Progenitor cell of endocrine pancreas (in vitro differentiated cells): ENCODE measurements at places on chromosomes 2 and 18.

GRCh38 chr18:48017635-48018034 lies 87.2 kb upstream of the SMAD2 start:
- H3K4me1 ChIP-seq: peaks cover 3% of the 10 kb centered on the region
- H3K27me3 ChIP-seq: peaks cover 20% of the 10 kb centered on the region
- DNase-seq: no peak
- H3K27ac ChIP-seq: no peak overlapping the region
- H3K36me3 ChIP-seq: no peaks in the 10 kb centered on the region
- H3K4me3 ChIP-seq: no peak overlapping the region

GRCh38 chr2:236165842-236166795 lies 2.1 kb downstream of the GBX2 start:
- H3K4me1 ChIP-seq: peaks cover 7% of the 10 kb centered on the region
- H3K27ac ChIP-seq: no peak overlapping the region
- DNase-seq: no peak
- H3K36me3 ChIP-seq: no peaks in the 10 kb centered on the region
- peak overlapping the region; percentile 42 for H3K4me3 ChIP-seq

- H3K27me3 ChIP-seq: no peaks in the 10 kb centered on the region
- H3K27ac ChIP-seq: peak within 1 kb of the TSS; percentile 95
- peaks cover 32% of the 10 kb centered on the region for H3K4me1 ChIP-seq
Measured at GRCh38 chr2:187554011-187554703, at the start of gene TFPI. Gene TFPI (minus strand): TSS chr2:187554435. CDS start chr2:187503768, 50,667 bp downstream.

- H3K4me3 ChIP-seq: no peak overlapping the region
- no peak for DNase-seq
- no peaks in the 10 kb centered on the region for H3K4me1 ChIP-seq
- H3K27me3 ChIP-seq: no peaks in the 10 kb centered on the region
- no peak overlapping the region for H3K27ac ChIP-seq
Measured at GRCh38 chr18:8107426-8107825, 501.8 kb upstream of the RAB12 start.

- H3K36me3 ChIP-seq: peaks cover 5% of the 10 kb centered on the region
- peak overlapping the region; percentile 84 for H3K27ac ChIP-seq
- no peak for DNase-seq
Measured at GRCh38 chr2:43086451-43087221, 139.8 kb downstream of the ZFP36L2 start.

- no peak for DNase-seq
- H3K27me3 ChIP-seq: no peaks in the 10 kb centered on the region
- H3K36me3 ChIP-seq: no peaks in the 10 kb centered on the region
- no peaks in the 10 kb centered on the region for H3K4me1 ChIP-seq
- H3K27ac ChIP-seq: no peak overlapping the region
- no peak overlapping the region for H3K4me3 ChIP-seq
Measured at GRCh38 chr2:198782734-198783133, 675.0 kb downstream of the SATB2 start.

GRCh38 chr2:188395903-188396689 lies 104.4 kb downstream of the GULP1 start:
- H3K27ac ChIP-seq: peak overlapping the region; percentile 80
- no peak for DNase-seq
- H3K36me3 ChIP-seq: peaks cover 8% of the 10 kb centered on the region

DNA sequence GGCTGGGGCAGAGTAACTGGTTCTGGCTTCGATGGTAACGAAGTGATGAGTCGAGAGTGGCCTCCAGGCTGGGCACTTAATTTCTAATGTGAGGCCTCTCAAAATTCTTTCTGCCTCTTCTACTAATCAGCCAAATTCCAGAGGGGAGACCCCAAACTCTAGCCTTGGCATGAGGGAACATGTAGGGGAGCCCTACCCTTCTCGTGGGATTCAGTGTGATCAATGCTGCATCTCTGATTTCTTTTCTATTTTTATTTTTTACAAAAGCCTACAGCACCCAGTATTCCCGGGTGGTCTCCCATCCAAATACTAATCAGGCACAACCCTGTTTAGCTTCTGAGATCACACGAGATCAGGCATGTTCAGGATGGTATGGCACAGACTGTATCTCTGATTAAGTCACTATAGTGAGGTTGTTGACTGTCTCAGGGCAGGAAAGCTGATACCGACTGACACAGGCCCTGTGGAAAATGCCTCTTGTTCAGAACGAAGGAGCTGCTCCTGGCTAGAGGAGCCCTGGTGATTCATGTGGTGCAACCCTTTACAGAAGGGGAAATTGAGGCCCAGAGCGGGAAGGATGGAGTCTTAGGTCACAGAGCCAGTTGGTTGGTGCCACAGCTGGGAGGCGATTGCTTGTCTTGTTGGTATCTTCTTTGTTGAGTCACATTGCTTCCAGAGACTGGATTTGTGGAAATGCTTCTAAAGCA lies 126.3 kb upstream of the HS6ST1 start:
- peaks cover 19% of the 10 kb centered on the region for H3K27me3 ChIP-seq
- no peak for DNase-seq
- no peak overlapping the region for H3K27ac ChIP-seq
- peaks cover 17% of the 10 kb centered on the region for H3K4me1 ChIP-seq

- peaks cover 7% of the 10 kb centered on the region for H3K36me3 ChIP-seq
- no peak overlapping the region for H3K4me3 ChIP-seq
- H3K27me3 ChIP-seq: peaks cover 3% of the 10 kb centered on the region
- H3K4me1 ChIP-seq: peaks cover 13% of the 10 kb centered on the region
- DNase-seq: no peak
- H3K27ac ChIP-seq: no peak overlapping the region
Measured at GRCh38 chr18:59500765-59501164, 141.7 kb upstream of the LMAN1 start.

- H3K4me3 ChIP-seq: no peak overlapping the region
- H3K27me3 ChIP-seq: no peaks in the 10 kb centered on the region
- DNase-seq: no peak
- peaks cover 23% of the 10 kb centered on the region for H3K36me3 ChIP-seq
Measured at GRCh38 chr2:202290316-202290715, 24.8 kb downstream of the NOP58 start.

- peaks cover 15% of the 10 kb centered on the region for H3K4me1 ChIP-seq
- no peaks in the 10 kb centered on the region for H3K36me3 ChIP-seq
- DNase-seq: no peak
- no peak overlapping the region for H3K27ac ChIP-seq
Measured at GRCh38 chr2:236816197-236817170, 246.9 kb downstream of the ACKR3 start.
